ENCODE measurements at places on chromosomes 5 and 9. TPM values are rescaled to one million over a fixed set of nuclear protein-coding genes. Genes with fewer than 3 reads are reported as not detected.
A peak's percentile ranks its signal among the peaks of the same experiment; 100 is the strongest.

DNA sequence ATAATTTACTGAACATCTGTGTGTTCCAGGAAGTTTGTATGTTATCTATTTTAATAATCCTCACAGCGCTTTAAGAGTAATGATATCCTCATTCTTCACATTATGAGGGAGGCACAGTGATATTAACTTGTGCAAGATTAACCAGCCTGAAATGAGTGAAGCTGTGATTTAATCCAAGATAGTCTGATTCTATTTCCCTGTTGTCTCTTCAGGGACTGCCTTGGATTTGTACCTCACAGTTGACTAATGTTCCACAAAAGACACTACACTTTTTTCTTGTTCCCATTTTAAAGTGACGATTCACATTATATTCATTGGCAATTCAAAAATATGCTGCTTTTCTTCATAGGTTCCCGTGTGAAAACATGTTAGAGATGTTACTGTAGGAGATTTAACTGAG is 125.3 kb upstream of the GNA14 start:
- DNase-seq, result no peak

DNA sequence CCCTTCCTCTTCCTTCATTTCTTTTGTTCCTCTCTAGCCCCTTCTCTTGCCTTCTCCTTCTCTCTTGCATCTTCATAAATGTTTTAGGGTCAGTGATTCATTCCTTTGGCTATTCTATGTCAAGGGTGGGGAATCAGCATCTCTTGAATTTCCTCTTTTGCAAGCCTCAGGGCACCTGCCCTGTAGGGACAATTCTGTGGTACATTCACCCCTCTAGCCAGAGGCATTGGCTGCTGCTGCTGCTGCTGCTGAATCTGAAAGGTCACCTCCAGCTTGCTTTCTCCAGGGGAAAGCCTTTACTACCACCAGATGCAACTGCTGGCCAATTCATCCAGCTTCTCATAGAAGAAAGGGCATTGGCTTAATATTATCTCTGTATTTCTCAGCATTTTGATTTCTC is 87.3 kb downstream of the INSYN2B start:
- no peak for DNase-seq

DNA sequence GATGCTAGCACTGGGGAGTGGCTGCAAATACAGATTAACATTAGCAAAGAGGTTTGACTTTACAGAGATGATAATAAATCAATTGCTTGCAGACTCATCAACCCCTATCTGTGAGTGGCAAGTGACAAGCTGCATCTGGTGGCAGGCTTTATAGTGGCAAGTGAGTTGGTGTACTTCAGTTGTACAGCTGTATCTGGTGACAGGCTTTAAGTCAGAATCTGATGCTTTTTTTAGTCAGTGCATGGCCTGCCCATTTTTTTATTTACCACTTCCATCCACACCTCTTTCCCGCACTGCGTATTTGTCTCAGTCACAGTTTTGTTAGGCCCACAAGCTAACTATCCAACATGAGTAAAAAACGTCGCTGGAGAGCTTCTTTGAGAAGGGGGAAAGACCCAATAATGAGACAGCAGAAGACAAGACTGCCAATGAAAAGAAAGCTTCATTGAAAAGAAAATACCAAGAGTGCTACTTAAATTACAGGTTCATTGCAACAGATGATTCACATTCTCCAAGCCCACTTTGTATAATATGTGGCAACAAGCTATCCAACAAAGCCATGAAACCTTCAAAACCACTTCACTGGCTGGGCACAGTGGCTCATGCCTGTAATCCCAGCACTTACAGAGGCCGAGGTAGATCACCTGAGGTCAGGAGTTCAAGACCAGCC is 23.1 kb downstream of the ANP32B start:
- DNase-seq, result no peak

DNA sequence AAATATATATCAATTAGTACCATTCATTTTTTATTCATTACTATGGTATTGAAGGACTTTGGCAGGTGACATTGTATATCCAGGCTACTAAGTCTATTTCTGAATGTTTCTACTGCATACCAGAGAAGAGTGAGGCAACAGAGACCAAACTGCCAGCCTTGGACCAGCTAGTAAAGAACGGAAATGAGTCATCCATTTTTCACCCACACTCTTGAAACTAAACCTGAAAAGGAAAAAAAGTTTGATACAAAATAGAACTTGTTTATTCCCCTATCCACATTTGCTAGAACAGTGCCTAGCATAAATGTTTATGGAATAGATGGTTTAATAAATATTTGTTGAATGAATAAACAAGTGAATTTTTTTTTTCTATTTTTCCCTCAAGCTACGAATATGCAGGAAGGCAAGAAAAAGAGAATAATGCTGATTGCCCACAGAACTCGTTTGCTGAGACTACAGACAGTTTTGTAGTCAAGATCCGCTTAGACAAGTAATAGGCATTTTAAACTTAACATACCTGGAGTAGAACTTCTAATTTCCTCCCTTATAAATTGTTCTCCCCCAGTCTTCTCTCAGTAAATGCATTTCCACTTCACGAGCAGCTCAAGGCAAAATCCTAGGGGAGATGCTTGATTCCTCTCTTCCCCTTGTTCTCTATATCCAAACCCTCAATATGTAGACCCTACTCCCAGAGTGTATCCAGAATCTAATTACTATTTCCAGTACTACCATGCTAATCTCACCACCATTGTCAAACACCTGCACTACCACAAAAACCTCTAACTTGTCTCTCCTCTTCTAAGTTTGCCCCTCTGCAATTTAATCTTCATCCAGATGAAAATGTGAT is 146.2 kb upstream of the RASA1 start:
- peak; percentile 91 for DNase-seq

- no peak for DNase-seq
Measured at GRCh38 chr9:89813482-89813881, 208.7 kb downstream of the GADD45G start.

DNA sequence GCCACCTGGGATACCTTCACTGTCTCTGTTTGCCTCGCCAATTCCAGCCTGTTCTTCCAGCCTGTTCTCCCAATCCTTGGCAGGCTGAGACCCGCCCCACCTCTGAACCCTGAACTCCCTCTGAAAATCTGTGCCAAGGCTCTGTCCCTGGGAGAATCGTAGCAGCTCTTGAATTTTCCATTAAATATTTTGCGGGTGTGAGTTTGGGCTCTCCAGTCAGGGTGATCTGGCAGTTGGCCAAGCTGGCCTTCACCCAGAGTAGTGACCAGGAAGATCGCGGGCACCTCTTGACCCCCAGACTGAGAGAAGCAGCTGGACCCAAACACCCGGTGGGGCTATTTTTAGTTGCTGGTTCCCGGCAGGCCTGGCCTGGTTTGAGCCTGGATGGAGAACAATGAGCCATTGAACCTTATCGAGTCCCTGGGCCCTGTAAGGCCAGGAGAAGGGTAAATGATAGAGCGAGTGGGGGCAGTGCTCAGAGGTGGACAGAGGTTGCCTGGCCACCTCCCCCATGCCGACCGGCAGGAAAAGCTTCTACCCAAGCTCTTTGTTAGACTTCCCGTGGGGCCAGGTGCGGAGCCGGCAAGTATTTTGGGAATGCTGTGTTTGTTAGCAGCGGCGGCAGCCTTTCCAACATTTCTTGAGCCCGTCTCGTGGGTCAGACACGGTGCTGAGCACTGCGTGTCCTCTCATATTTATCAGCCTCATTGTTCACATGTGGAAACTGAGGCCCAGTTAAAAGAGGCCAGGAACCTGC is 146.2 kb downstream of the RGS3 start:
- DNase-seq, result no peak

- DNase-seq, result no peak
Measured at GRCh38 chr9:77987880-77988525, 43.6 kb downstream of the GNAQ start.

- DNase-seq, result no peak
Measured at GRCh38 chr9:76751001-76751400, 13.2 kb upstream of the PCA3 start.

- peak; percentile 54 for DNase-seq
Measured at GRCh38 chr5:134240421-134240962, 14.6 kb upstream of the PPP2CA start.

DNA sequence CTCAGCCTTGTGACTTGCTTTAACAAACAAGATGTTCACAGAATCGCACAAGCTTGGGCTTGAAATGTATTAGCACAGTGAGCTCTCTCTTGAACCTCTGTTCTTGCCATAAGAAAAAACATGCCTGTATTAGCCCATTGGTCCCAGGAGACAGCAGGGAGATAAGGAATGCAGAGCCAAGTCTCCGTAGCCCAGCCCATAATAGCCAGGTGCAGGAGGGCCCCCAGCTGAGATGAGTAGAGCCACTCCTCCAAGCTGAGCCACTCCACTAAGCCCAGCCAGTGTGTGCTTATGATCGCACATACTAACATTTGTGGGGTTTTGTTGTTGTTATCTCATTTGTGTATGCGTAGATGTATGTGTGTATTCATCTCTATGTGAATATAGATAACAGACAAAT is 21.6 kb upstream of the SVEP1 start:
- no peak for DNase-seq

GRCh38 chr5:143551820-143552251 is 148.3 kb upstream of the NR3C1 start:
- no peak for DNase-seq

- DNase-seq, result no peak
Measured at GRCh38 chr5:143592648-143593047, 189.2 kb upstream of the NR3C1 start.

- no peak for DNase-seq
Measured at GRCh38 chr5:162752612-162753011, 684.8 kb upstream of the CCNG1 start.

Gene GARIN3
- not detected for total RNA-seq

Gene COL15A1
- total RNA-seq, result not detected
